ENCODE measurements at places on chromosomes 1 and 21.
A peak's percentile ranks its signal among the peaks of the same experiment; 100 is the strongest.

DNA sequence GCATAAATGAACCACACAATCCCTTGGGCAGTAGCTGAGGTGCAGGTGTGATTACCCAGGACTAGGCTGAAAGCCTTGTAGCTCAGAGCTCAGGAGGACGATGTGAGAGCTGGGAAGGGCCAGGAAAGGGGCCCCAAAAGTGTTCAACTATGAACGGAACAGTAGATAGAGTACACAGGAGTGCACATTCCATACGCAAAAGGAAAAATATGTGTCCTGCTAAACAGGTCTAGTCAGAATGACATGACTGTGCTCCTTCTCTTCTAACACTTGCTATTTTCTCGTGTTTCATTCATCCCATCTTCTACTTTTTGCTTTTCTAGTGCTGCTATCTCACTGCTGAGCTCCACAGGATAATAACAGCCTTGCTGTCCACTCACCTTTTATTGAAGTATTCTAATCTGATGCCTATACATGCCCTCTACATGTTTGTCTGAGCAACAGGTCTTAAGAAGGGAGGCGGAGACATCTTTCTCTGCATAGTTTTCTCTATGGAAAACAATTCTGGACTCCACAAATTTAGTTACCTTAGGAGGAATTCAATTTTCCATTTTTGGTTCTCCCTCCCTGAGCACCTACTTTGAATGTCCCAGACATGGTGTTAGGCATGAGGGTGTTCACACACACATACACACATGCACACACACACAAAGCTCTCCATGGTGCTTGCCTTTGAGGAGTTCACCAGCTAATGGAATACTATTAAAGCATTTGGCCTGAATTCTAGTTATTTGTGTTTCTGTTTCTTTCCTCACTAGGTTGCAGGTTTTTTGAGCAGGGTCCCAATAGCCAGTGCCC, 3.4 kb downstream of the S100A10 start:
- no peak overlapping the region for H3K27ac ChIP-seq
- peaks cover 8% of the 10 kb centered on the region for H3K36me3 ChIP-seq
- no peak overlapping the region for H3K4me3 ChIP-seq
- peaks cover 13% of the 10 kb centered on the region for H3K4me1 ChIP-seq

DNA sequence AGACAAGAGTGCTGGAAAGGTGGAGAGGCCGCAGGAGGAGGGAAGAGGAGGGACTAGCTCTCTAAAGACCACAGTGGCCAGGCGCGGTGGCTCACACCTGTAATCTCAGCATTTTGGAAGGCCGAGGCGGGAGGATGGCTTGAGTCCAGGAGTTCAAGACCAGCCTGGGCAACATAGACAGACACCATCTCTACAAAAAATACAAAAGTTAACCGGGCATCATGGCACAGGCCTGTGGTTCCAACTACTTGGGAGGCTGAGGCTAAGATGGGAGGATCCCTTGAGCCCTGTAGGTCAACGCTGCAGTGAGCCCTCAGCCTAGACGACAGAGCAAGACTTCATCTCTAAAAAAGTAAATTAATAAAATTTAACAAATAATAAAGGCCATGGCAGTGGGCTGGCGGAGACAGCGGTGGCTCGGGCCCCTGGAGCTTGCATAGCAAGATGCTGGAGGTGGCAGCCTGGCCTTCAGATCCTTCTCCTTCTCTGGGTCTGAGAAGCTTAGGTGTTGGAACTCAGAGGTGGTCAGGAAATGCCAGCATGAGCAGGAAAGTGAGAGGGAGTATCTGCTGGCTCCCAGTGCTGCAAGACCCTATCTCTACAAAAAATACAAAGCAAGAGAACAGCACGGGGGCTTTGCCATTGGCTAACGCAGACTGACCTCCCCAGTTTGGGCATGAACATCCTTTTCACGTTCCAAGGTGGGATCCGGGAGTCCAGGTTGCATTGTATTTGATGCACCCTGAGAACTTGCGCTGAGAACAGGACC, 10.7 kb downstream of the WNT3A start:
- peaks cover 7% of the 10 kb centered on the region for H3K27me3 ChIP-seq
- no peak for DNase-seq
- no peaks in the 10 kb centered on the region for H3K4me1 ChIP-seq
- H3K4me3 ChIP-seq = no peak overlapping the region
- no peak overlapping the region for H3K27ac ChIP-seq

DNA sequence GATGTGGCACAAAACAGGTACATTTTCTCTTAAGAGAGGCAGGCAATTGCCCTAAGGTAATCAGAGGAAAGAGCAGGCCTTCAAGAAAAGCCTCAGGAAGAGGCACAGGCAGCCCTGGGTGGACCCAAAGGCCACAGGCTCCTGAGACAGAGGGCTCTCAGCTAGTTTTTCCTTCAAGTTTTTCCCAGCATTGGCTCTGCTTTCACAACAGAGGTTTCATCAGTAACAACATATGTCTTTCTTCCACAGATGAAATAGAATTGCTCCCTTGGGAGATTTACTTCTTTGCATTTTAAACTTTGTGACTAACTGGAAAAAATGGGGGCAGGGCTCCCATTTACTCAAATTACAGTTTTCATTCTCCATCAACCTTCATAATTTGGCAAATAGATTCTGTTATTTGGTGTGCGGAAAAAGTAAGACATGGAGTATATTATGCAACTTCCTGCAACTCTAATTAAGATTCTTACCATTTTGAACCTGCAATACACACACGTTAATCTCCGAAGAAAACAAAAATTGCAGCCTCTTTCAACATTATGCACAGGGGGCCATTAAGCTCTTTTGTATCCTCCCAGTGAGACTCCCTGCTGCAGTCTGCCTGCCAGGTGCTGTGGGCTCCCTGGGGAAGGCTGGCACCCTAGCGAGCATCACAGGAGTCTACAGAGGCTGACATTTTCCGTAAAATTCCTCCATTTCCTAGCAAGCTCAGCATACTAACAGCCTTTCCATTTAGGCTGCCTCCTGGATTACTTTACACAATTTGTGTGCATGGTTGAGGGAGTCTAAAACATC, 282.3 kb downstream of the USH2A start:
- peaks cover 7% of the 10 kb centered on the region for H3K4me1 ChIP-seq
- H3K27ac ChIP-seq = no peak overlapping the region
- peak; percentile 40 for DNase-seq

GRCh38 chr1:232940262-232940661, 10.1 kb upstream of the NTPCR start:
- DNase-seq = no peak
- no peaks in the 10 kb centered on the region for H3K4me1 ChIP-seq
- no peak overlapping the region for H3K4me3 ChIP-seq
- no peak overlapping the region for H3K27ac ChIP-seq
- no peaks in the 10 kb centered on the region for H3K27me3 ChIP-seq
- no peaks in the 10 kb centered on the region for H3K36me3 ChIP-seq

GRCh38 chr1:182595641-182596240, 6.7 kb upstream of the RNASEL start:
- no peak overlapping the region for H3K27ac ChIP-seq
- no peak overlapping the region for H3K4me3 ChIP-seq
- DNase-seq = peak; percentile 72
- H3K27me3 ChIP-seq = no peaks in the 10 kb centered on the region
- H3K4me1 ChIP-seq = no peaks in the 10 kb centered on the region

GRCh38 chr1:6454856-6455751, 10.9 kb downstream of the TNFRSF25 start:
- H3K27me3 ChIP-seq = no peaks in the 10 kb centered on the region
- H3K27ac ChIP-seq = no peak overlapping the region
- H3K4me3 ChIP-seq = no peak overlapping the region
- no peaks in the 10 kb centered on the region for H3K36me3 ChIP-seq
- H3K4me1 ChIP-seq = peaks cover 3% of the 10 kb centered on the region

DNA sequence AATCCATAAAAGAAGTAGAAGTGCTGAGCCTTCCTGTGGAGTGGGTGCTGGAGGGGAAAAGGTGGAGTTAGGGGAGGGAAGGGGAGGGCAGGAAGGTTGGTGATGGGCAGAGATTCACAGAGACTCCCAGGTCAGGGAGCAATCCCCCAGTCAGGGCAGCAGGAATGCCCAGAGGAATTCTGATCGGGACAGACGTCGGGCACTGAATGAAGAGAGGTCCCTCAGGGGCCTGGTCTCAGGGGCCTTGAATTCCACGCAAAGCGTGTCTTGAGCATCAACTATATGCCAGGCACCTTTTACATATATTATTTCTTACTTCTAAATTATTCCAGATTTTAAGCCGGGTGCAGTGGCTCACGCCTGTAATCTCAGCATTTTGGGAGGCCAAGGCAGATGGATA, 7.2 kb upstream of the PADI1 start:
- no peak overlapping the region for H3K4me3 ChIP-seq
- H3K27me3 ChIP-seq = no peaks in the 10 kb centered on the region
- no peaks in the 10 kb centered on the region for H3K4me1 ChIP-seq

GRCh38 chr1:193543259-193543658, 356.8 kb upstream of the B3GALT2 start:
- no peak overlapping the region for H3K4me3 ChIP-seq
- no peak for DNase-seq
- no peaks in the 10 kb centered on the region for H3K36me3 ChIP-seq
- no peak overlapping the region for H3K27ac ChIP-seq

- no peaks in the 10 kb centered on the region for H3K27me3 ChIP-seq
- no peak overlapping the region for H3K27ac ChIP-seq
- H3K4me3 ChIP-seq = peak overlapping the region; percentile 98
- DNase-seq = peak; percentile 82
- H3K4me1 ChIP-seq = no peaks in the 10 kb centered on the region
Observed at GRCh38 chr1:23791516-23792047, 637 bp downstream of the LYPLA2 start.

- no peaks in the 10 kb centered on the region for H3K4me1 ChIP-seq
- no peaks in the 10 kb centered on the region for H3K27me3 ChIP-seq
Observed at GRCh38 chr21:42079008-42079938, 8.2 kb downstream of the UMODL1 start.
